ENCODE measurements at places on chromosomes 1 and 21.
A peak's percentile ranks its signal among the peaks of the same experiment; 100 is the strongest.

DNA sequence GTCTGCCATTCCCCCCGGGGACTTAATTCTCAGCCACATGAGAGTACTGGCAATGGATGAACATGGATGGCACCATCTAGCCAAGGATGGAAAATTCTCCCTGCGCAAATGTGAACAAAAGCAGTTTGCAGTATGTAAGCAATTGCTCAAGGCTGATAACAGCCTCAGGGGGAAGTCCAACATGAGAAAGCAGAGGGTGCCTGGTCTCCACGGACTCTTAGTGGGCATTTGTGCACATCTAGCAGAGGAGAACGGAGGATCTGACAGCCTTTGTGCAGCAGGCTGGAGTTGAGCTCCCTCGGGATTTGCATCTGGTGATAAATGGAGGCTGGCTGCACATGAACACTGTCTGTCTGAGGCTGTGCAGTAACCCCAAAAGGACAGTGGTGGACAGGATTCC lies 13.9 kb upstream of the OLIG1 start:
- no peak for DNase-seq

DNA sequence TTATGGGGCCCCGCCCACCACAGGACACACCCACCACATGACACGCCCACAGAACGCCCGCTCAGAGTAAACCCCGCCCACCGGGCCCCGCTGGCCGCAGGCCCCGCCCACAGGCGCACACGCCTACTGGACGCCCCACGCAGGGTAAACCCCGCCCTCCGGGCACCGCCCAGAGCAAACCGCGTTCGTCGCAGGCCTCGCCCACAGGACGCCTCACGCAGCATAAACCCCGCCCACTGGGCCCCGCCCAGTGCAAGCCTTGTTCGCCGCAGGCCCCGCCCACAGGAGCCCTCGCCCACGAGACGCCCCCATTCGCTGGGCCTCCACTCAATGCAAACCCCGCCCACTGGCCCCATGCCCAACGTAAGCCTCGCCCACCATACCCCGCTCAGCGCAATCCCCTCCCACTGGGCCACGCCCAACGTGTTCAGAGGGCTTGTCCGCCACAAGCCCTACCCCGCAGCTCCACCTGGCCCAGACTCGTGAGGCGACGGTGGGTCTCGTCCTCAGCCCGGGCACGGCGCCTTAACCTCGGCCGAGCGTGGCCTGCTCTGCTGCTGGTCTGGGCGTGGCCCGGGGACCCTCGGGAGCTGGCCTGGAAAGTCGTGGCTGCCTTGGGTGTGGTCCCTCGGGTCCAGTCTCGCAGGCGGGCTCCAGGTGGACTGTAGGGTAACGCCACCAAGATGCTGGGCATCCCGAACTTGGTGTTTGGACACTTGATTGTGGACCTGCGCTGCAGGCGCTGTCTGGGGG lies 401 bp upstream of the TMEM52 start:
- DNase-seq: peak; percentile 95

DNA sequence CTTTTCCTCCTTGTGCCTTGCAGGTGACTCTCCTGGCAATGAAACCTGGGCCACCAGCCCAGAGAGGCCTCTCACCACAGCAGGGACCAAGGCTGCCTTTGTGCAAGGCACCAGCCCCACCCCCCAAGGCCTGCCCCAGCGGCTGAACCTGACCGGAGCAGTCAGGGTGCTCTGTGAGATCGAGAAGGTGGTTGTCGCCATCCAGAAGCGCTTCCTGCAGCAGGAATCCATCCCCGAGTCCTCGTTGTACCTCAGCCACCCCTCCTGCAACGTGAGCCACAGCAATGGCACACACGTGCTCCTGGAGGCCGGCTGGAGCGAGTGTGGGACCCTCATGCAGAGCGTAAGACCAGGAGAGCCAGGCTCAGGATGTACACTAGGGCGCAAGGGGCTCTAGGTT lies 51.7 kb downstream of the UMODL1 start:
- DNase-seq: no peak

DNA sequence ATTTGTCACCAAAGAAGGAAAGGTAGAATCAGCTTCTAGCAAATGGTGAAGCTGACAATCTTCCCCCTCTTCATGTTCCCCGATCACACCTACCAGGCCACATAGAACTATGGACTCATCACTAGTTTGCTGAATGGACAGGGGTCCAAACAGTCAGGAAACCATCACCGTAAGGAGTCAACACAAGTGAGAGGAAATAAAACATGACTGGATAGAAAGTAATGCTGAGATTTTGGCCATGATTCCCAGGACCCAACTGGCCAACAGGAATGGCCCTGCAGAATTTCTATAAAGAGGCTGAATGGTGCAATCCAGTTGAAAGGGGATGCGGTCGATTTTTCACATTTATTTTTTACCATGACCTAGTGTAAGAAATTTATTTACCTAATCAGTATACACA lies 10.7 kb downstream of the DDAH1 start:
- no peak for DNase-seq

GRCh38 chr1:44678626-44679025 lies 4.1 kb downstream of the ARMH1 start:
- no peak for DNase-seq

- DNase-seq: peak; percentile 11
These were observed 147.0 kb downstream of the GABPA start for GRCh38 chr21:25881524-25882376.

DNA sequence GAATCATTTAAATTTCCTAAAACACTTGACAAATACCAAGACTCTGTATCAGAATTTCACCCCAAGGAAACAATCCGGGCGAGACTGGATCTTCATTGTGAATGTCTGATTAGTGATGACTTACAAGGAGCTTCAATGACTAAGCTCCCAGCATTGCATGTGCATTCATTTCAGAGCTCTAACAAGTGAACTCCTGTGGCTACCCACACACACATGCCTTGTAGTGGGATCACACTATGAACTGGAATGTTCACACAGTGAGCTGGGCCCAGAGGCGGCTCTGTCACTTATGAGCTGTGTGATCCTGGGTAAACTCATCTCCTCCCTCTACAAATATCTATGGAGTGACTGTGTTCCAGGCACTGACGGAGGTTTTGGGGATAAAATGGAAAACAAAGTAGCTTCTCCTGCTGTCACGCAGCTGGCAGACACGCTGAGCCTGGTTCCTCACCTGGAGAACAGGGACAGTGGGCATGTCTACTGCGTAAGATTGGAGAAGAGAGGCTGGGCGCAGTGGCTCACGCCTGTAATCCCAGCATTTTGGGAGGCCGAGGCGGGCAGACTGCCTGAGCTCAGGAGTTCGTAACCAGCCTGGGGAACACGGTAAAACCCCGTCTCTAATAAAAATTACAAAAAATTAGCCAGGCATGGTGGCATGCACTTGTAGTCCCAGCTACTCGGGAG lies 56.9 kb downstream of the CLSTN1 start:
- no peak for DNase-seq

GRCh38 chr1:221497046-221497445 lies 244.8 kb downstream of the DUSP10 start:
- DNase-seq: no peak

- no peak for DNase-seq
These were observed 200.3 kb upstream of the SGIP1 start for GRCh38 chr1:66333466-66334199.

DNA sequence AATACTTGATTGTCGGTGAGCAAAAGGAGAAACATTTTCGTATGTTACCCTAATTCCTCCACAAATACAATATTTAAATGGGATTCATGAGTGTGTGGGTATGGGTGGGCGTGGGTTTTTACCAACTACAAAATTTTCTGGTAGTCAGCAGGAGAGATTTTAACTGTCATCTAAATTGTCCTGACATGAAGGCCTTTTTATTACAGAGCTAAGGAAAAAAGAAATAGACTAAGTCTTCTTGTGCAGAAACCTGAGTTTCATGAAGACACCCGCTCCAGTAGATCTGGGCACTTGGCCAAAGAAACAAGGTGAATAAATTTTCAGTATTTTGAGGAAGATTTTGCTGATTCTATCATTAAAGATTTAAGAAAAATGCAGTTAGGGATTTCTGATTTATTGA lies 752 bp downstream of the RGS18 start:
- no peak for DNase-seq

- no peak for DNase-seq
These were observed 77.0 kb downstream of the RWDD3 start for GRCh38 chr1:95311014-95311413.

GRCh38 chr1:97352936-97353382 lies 567.9 kb downstream of the DPYD start:
- no peak for DNase-seq

DNA sequence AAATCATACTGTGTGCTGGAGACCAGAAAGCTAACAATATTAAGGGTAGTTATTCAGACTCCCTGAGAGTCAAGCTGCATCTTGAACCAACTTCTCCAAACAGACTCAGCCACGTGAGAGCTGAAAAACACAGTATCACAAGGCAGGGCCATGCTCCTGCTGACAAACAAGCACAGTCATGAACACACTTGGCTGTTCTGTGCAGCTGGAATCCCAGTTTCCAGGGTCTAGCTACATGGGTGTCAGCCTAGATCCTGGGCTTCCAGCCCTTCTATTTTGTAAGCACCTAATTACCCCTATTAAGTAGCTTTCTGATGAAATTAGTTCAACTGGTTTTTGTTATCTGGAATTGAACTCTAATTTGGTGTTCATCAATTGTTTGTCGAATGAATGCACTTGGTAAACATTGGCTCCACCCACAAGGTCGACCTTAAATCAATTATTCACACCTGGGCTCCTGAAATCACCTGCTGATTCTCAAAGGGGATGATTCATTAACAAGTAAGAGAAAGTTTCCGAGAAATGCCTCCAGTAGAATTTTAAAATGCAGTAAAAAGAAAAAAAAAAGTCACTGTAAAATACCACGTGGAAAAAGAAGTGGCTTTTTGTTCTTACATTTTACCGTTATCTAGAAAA lies 179.3 kb downstream of the ZC3H11B start:
- DNase-seq: no peak

- no peak for DNase-seq
These were observed 33.7 kb upstream of the NBL1 start for GRCh38 chr1:19610282-19610981.

- DNase-seq: no peak
These were observed 977.9 kb downstream of the ADGRL2 start for GRCh38 chr1:82778612-82779011.

DNA sequence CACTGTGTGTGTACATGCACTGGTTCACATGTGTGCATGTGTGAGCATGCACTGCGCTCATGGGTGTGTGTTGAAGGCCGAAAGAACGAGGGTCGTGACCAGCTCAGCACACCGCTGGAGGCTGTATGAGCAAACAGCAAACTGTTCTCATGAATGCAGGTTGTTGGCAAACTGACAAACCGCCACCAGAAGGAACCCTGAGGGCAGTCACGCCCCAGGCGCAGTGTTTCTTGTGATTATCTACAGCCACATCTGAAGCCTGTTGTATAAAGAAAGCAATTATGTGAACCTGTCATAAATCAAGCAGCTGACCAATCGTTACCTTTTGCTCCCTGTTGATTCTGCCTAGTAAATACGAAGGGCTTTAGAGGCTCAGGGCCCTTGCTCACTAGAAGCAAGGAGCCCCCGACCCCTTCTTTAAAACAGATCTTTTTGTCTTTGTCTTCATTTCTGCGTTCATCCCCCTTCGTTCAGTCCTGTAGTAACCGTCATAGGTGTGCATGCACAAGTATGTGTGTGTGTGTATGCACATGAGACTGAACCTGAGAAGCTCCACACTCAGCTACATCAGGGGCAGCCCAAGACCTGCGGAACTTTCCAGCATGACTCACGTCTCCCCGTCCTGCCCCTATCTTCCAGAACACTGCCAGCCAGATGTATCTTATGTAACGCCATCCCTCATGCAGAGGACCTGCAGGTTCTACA lies 16.8 kb upstream of the RIPK4 start:
- no peak for DNase-seq

- no peak for DNase-seq
These were observed 24.5 kb downstream of the ACOT11 start for GRCh38 chr1:54572542-54572850.

- no peak for DNase-seq
These were observed 45.2 kb downstream of the AK4 start for GRCh38 chr1:65193129-65193695.

DNA sequence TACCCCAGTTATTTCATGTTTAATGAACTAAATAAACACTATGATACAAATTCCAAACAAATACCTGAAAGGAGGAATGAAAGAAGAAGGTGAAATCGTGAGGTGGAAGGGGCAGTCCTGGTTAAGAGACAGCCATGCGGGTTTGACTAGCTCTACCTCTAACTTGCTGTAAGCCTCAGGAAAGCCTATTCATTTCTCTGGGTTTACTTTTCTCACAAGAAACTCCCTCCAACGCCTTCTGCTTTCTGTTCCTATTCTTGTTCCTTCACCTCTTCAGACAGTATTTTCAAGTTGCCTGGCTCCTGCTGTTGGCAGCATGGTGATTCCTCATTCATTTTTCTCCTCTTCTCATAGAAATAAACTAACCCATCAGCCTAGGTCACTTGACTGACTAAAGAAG lies 92.4 kb downstream of the NTPCR start:
- DNase-seq: no peak

DNA sequence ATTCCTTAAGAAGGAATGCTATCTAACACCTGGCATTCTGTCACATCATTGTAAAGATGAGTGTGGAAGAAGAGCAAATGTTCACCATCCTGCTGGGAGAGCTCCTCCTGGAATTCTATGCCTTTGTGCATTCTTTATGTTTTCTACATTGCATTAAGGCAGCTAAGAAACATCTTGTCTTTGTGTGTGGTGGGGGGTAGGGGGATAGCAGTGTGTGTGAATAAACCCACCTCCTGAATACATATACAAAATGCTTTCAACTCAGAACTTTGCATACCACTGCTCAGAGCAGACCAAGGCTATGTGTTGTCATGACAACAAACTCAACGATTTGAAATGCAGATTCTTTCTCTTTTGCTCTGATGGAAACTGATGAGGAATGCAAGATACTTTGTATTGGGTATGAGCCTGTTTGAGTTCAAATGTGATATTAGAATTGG lies 193.6 kb upstream of the KAZN start:
- DNase-seq: no peak

GRCh38 chr1:33237579-33237978 lies 18.7 kb upstream of the ZNF362 start:
- no peak for DNase-seq

DNA sequence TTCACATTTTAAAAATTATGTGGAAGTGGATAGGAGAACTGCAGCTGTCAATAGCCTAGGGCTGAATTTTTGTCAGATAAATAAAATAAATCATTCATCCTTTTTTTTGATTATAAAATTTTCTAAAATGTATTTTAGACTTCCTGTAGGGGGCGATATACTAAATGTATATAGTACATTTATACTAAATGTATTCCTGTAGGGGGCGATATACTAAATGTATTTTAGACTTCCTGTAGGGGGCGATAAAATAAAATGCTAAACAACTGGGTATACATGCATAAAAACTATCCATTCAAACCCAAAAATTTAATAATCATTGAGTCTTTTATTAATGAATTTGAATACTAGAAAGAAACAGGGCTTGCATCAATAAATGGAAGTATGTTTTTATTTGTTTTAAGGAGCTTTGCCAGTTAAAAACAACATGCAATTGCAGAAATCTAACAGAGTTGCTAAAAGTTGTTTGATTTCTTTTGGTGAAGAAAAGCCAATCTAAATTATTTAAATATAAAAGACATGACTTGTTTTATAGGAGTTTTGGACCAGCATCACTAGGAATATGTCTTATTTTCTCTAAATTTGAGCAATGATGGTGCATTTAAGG lies 31.4 kb downstream of the CLCA1 start:
- no peak for DNase-seq
